MCF 10A (cell line): ENCODE measurements at places on chromosomes 7 and 10. TPM values are rescaled to one million over a fixed set of nuclear protein-coding genes. Genes with fewer than 3 reads are reported as not detected.
A peak's percentile ranks its signal among the peaks of the same experiment; 100 is the strongest.

The TLL2 gene
- total RNA-seq = 0.20 TPM in 1 of 2 replicates, not detected in the other

The OPN1SW gene
- total RNA-seq = not detected in 2 replicates

The EPO gene
- not detected in 2 replicates for total RNA-seq

The EBLN1 gene
- total RNA-seq = not detected in 2 replicates

The ANLN gene
- total RNA-seq = 64.3 and 104 TPM in 2 replicates

The CPED1 gene
- total RNA-seq = not detected in 2 replicates

The SLC29A4 gene
- 0.56 and 0.96 TPM in 2 replicates for total RNA-seq

The EXOC4 gene
- 105 and 127 TPM in 2 replicates for total RNA-seq

The GIMAP1 gene
- not detected in 2 replicates for total RNA-seq

The LRRC27 gene
- 9.1 and 10.4 TPM in 2 replicates for total RNA-seq

The FAM24B gene
- total RNA-seq = 17.1 and 23.7 TPM in 2 replicates

GRCh38 chr7:103075337-103075918, 488 bp downstream of the ARMC10 start:
- DNase-seq = peak; percentile 48

DNA sequence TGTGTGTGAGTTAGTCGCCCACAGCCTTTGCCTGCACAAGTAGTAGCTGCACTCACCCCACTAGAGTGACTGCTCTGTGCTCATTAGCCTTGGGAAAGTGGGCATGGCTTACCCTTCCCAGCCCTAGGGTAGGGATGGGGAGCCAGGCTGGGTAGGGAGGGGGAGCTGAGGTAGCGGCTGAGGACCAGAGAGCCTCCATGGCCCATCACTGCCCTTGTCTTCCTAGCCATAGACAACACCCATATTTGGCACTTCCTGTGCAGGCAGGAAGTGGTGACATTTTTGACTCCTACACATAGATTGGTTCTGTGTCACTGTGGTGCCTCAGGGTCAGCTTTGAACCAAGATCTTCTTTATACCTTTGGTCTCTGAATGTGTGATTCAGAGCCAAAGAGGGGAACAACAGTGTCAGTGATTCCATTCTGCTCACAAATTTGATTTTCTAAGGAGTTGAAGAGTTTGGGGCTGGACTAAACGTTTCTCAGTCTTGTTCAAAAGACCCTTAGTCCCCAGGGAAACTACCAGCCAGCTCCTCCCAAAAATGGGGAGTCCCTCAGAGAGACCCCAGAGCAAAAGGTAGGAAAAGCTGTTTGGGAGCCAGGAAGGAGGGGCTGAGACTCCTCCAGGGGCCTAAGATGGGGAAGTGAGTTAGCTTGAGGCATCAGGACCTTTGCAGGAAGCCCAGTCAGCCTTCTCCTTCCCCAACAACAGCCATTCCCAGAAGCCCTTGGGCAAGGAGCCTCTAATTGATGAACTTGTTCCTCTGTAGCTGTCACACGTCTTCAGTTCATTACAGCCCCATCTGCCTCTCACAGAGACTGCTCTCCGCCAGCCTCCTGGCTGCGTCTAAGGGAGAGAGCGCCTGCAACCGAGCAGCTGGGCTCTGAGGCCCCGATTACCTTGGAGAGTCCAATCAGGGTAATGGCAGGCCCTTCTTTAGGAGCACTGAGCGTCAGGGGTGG, 135.0 kb downstream of the CDH23 start:
- no peak for DNase-seq

DNA sequence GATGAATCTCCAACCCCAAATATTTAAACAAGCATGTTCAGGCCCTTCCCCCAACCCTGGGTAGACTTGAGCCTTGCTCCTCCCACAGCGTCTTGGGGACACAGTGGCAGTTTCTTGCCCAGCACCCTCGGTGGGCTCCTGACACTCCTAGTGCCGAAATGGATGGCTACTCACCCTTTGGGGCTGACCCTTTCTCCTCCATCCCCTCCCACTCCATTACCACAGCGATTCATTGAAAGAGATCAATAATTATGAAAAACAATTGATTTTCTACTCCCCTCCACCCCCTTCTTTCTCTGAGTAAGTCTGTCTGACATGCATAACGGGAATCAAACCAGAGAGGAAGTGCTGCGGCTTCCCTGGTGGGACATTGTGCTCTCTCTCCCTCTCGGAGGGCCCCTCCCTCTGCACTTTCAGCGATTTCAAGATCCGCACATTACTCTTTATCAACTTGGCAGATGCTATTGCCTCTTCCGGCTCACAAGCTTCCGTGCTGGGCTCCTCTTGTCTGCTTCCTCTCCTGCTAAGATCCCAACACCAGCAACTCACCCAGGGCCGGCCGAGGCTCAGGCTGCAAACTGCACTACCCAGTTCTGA, 79.0 kb upstream of the PLXNA4 start:
- DNase-seq = no peak

DNA sequence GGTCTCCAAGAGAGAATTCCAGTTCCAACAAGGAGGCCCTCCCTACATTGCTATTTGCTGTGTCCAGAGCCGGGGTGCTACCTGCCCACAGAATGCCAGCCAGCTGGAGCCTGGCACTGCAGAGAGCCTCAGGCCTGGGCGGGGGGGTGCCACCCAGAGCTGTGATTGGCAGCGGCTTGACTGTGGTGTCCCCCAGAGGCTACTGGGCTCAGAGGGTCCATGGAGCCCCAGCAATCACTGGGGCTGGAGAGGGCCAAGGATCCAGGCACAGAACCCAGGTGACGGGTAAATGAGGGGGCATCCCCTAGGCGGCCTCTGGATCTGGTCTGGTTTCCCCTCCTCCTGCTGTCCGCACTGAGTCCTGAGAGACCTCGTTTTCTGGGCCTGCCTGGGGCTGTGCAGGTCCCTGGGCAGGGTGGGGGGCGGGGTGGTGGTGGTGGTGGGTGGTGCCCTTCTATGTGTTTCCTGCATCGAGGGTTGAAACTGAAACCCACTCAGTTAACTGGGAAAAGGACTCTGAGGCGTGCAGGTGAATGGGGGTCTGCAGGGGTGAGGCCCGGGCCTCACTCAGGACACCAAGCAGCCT, 12.6 kb downstream of the DPYSL4 start:
- DNase-seq = no peak

- no peak for DNase-seq
Observed at GRCh38 chr7:80521809-80522208, 9.9 kb upstream of the GNAT3 start.

- DNase-seq = no peak
Observed at GRCh38 chr7:106074257-106074656, 37.9 kb downstream of the SYPL1 start.

- DNase-seq = no peak
Observed at GRCh38 chr10:128064970-128065580, 61.1 kb downstream of the MKI67 start.

- DNase-seq = no peak
Observed at GRCh38 chr7:50923476-50923875, 140.8 kb upstream of the GRB10 start.

DNA sequence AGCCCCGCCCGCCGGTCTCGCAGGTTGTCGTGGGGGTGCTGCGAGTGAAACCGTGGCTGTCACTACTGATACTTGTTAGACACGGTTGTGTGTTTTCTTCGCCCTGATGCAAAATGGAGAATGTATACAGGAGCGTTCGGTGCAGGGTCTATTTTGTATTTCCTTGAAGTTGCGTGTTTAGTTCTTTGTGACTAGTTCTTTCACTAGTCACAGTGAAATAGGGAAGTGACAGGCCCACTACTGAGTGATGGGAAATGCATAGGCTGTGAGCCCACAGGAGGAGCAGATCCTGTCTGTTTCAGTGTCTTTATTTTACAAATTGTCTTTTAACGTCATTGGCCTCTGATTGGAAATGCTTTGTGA, 675 bp downstream of the ABRAXAS2 start:
- DNase-seq = peak; percentile 7

GRCh38 chr7:140517546-140518369, 38.5 kb upstream of the MKRN1 start:
- DNase-seq = peak; percentile 91

- DNase-seq = peak; percentile 87
Observed at GRCh38 chr7:1555813-1556543, at the start of gene TMEM184A. TMEM184A (minus strand) TSS chr7:1556205; CDS start chr7:1555484, 721 bp downstream.

DNA sequence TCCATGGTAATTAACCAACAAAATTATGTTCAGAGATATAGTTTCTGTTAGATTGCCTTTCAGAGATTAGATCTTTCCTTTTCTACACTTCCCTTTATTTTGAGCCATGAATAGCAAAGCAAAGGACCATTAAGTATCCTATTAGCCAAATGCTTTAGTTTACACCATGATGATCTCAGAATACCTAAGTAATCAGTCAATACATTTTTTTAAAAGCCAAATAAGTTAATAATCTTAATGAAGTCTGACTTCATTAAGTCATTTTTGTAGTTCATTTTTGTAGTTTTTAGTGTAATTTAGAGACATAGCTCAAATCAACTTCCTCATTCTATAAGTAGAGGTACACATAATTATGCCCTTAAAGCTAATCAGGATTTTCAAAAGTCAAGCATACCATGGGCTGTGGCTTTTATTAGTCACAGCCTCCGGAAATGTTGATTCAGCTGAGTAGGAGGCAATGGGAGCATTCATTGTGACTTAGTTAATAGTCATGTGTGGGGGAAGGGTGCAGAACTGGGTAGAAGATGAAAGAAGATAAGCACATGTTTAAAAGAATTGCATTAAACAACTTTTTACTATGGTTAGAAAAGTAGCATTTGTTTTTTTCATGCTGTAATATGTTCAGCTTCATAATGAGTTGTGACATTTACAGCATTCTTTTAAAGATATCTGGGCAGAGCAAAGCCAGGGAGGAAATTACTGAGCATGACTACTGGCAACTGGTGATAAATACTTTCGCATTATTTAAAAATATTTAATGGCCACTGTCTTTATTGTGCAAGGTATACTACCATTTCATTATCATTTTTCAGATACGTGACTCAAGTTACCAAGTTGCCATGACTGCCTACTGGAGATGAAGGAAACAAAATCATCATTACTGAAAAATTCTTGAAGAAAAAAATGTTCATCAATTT, 57.3 kb upstream of the CCDC71L start:
- DNase-seq = peak; percentile 93

DNA sequence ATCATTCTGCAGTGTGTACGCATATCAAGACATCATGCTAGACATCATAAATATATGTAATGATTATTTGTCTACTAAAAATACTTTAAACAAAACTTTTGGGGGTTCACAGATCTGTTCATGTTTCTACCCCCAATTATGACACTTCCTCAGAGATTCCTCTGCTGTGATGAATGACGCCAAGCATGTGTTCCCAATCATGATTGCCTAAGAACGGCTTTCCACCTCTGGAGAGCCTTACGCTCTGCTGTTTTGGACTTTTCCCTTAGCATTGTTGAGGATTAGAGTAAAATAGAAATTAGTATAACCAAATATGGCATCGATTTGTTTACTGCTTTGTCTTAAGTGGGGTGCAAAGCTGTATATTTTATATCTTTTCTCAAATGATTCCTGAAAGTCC, 236.3 kb upstream of the IGFBP3 start:
- DNase-seq = no peak

DNA sequence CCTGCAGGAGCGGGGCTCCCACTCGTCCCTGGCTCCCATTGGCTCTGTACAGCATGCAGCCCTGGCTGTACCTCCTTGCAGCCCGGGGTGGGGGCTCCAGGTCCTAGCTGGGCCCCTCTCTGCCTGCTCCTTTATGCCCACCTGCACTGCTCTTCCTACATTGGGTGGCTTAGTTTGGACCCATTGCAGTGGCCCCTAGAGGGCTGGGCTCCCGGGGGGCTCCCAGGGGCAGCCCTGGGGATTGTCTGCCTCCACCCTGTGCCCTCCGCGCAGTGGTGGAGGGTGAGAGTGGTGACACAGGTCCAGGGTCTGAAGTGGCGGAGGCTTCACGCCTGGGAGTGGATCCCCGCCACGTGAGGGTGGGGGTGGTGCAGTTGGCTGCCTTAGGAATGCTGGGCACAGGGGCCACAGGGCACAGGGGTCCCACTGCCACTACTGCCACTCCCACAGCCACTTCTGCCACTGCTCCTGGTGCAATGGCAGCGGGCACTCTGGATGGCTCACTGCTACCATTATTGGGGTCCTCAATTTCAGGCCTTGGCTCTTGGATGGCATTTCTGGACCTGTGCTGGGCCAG, 177.1 kb downstream of the ARL4A start:
- no peak for DNase-seq

DNA sequence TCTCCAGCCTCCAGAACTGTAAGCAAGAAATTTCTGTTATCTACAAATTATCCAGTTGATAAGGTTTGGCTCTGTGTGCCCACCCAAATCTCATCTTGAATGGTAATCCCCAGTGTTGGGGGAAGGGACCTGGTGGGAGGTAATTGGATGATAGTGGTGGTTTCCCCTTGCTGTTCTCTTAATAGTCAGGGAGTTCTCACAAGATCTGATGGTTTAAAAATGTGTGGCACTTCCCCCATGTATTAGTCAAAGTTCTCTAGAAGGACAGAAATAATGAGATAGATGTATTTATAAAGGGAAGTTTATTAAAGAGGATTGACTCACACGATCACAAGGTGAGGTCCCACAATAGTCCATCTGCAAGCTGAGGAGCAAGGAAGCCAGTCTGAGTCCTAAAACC, 56.2 kb upstream of the APBB1IP start:
- DNase-seq = no peak
